ENCODE measurements at places on chromosomes 2 and 18. TPM values are rescaled to one million over a fixed set of nuclear protein-coding genes. Genes with fewer than 3 reads are reported as not detected.

Gene GAREM1
- total RNA-seq = 1.4 TPM

Gene MAP3K20
- 31.5 TPM for total RNA-seq

Gene MPP4
- 2.2 TPM for total RNA-seq

Gene CACNB4
- total RNA-seq = 0.17 TPM

Gene GATA6
- total RNA-seq = 0.98 TPM

Gene LRRTM1
- total RNA-seq = not detected

Gene PNPT1
- total RNA-seq = 17.5 TPM

Gene CLEC4F
- 0.34 TPM for total RNA-seq

Gene HOXD13
- total RNA-seq = under 0.01 TPM

Gene XDH
- total RNA-seq = not detected

Gene MBP
- 6.3 TPM for total RNA-seq

Gene LAMA3
- total RNA-seq = 15.9 TPM

Gene AMER3
- not detected for total RNA-seq

Gene FBXO48
- 0.42 TPM for total RNA-seq

Gene COX7A2L
- total RNA-seq = 116 TPM

Gene VIL1
- total RNA-seq = not detected
